ENCODE measurements at places on chromosomes 3 and 15.

GRCh38 chr3:115766587-115767482, 143.5 kb downstream of the GAP43 start:
- DNase-seq, result no peak

DNA sequence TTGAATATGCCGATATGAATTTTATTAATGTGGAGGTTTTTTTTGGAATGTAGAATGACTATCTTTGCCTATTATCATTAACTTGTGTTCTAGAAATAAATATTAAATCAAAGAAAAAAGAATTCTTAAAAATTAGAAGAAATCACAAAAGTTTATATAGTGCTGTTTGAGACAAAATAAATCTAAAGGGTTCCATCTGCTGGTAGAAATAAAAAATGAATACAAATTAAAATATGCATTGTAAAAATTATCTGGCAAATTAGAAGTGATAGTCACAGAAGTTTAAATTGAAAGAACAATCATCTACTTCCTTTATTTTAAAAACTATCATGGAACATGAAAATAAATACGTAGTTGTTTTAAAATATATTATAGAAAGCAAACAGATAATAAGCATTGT, 22.7 kb upstream of the ZBTB20 start:
- DNase-seq, result no peak

GRCh38 chr3:160540551-160540950, 24.8 kb downstream of the KPNA4 start:
- no peak for DNase-seq

- DNase-seq, result no peak
Measured at GRCh38 chr15:62617741-62618140, 424.8 kb upstream of the TPM1 start.

GRCh38 chr15:80494756-80495155, 90.6 kb downstream of the ARNT2 start:
- no peak for DNase-seq

DNA sequence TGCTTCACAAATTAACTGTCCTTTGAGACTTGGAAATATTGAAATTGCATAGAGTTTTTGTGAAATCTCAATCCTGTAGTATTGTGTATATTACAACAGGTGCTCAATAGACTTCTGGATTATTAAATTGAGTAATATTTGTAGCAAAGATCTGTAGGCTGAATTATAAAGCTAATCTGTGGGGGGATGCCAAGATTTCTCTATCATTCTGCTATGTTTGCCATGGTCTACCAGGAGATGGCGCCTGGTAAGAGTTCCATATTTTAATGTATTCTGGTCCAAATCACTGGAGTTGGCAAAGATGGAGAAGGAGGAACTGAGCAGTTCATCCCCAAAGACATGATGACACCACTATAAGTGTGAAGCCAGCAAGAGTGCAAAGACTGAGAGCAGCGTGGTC, 340.9 kb upstream of the TPRG1 start:
- DNase-seq, result no peak

DNA sequence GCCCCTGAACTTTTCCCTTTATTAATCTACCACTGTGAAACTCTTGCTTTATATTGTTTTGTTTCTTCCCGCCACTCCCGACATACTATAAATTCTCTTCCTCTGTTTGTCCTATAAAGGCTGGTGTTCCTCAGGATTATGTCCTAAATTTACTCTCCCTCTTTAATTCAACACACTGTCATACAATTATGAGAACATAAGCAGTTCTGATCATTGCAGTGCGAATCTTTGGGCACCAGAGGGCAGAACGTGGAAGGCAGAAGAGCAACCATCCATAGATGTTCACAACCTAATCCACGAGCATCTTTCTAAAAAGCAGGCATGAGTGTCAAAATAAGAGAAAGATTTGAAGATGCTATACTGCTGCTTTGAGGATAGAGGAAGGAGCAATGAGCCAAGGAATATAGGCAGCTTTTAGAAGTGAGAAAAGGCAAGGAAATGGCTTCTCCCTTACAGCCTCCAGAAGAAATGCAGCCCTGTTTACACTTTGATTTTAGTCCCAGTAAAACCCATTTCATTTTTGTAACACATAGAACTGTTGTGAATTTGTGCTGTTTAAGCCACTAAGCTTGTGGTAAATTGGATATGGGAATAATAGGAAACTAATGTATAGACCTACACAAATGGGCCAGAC, 179.4 kb downstream of the GBE1 start:
- DNase-seq, result peak; percentile 51

DNA sequence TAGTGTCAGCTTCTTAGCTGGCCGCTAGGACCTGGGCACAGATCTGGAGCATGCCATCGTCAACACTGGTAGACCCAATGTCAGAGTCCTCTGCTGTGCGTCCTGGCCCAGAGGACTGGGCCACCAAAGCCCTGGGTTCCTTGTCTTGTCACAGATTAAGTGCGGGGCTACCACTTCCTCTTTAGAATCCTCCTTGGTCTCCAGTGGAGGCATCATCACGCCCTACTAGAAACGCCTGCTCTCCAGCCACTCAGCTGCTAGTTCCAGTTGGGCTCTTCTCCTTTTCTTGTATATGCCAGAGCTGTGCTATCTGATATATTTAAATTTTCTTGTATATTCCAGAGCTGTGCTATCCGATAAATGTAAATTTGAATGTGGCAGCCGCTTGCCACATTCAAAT, 11.2 kb downstream of the PPCDC start:
- DNase-seq, result no peak

DNA sequence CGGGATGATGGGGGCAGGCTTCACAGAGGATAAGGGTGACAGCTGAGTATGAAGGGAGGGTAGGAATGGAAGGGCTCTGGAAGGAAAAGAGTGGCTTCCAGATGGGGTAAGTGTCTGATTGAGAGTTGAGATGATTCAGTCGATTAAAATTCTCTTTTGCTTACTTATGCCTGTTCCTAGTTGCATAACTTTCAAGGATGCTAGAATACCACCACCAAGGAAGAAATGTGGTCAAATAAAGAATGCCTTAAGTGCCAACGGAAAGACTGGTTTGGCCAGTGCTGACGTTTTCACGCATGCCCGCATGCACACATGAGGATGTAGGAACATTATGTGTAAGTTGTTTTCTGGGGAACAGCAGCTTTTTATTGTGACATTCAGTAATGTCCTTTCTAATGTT, 263.4 kb upstream of the WNT5A start:
- no peak for DNase-seq

- no peak for DNase-seq
Measured at GRCh38 chr3:56833022-56833421, 31.3 kb upstream of the ARHGEF3 start.

DNA sequence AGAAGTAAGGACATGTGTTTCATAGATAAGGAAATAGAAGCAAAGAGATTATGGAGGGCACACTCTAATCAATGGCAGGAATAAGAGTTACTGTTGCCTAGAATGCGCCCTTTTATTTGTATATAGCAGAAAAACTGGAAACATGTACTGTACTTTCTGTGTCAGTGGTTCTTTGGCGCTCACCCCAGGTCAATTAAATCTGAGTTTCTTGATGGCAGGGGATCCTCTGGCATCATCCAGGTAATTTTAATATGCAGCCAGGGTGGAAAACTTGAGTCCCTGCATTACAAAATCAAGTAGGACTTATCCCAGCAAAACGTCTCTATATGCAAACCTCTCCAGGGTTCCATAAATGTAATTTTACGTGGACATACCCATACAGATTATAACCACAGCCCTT, 284.1 kb downstream of the IL5RA start:
- DNase-seq, result no peak

GRCh38 chr3:17431004-17431403, 311.4 kb downstream of the TBC1D5 start:
- DNase-seq, result no peak

GRCh38 chr3:178465260-178466180, 70.7 kb upstream of the KCNMB2 start:
- DNase-seq, result no peak

DNA sequence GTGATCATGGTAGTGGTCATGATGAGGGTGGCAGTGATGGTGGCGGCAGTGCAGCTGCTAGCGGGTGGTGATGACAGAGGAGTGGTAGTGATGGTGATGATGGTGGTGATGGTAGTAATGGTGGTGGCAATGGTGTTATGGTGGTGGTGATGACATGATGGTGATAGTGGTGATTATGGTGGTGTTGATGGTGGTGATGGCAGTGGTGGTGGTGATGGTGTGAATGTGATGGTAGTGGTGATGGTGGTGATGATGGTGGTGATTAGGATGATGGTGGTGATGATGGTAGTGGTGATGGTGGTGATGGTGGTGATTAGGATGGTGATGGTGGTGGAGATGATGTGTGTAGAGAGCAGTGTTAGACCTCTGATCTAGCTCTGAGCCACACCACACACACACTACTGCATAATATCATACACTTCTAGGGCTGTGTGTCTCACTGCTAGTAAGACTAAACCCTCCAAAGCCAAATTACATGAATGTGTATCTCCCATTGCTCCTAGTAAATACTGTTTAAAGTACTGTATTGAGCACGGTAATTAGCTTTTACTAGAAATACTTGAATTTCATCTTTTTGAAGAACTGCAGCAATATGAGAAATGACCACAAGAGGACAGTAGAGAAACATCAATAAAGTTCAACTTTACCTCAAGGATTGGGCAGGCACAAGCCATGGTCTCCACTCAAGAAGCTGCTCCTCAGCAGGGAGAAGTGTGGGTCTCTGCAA, 28.8 kb downstream of the TMED3 start:
- peak; percentile 16 for DNase-seq

- no peak for DNase-seq
Measured at GRCh38 chr15:69344238-69344637, 45.5 kb downstream of the PAQR5 start.

DNA sequence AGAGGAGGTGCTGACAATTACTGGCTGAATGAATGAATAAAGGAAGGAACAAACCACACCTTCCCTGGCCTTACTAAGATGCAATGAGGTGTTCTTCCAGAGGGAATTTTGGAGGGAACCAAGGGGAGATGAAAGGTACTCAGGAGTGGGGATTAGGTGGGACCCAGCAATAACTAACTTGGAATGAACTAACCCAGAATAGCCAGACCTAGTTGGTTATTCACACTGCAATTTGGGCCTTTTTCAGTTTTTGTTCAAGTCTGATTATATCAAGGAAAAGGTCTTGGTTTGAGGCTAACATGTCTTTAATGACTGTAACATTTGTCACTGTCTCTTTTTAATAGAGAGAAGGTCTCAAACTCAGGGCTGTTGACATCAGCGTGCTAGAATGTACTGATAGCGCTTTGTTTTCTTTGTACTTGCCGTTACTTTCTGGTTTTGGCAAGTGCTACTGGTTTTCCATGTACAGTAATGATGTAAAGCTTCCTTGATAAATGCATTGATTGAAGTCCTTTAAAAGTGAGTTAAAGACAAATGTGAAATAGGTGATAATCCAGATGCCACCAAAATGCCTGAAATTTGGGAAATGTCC, 3.2 kb upstream of the PLXND1 start:
- DNase-seq, result no peak

DNA sequence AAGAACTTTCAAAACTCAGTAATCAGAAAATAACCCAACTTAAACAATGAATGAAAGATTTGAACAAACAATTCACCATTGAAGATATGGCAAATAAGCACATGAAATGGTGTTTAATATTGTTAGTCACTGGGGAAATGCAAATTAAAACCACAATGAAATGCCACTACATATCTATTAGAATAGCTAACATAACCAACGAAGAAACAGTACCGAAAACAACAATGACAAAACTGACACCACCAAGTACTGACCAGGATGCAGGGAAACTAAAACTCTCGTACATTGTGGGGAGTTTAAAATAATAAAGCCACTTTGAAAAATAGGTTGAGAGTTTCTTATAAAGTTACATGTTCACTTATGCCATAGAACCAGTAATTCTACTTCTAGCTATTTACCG, 69.1 kb downstream of the KBTBD8 start:
- no peak for DNase-seq

- no peak for DNase-seq
Measured at GRCh38 chr3:177818712-177819240, 621.5 kb upstream of the TBL1XR1 start.

GRCh38 chr15:64146041-64146440, 5.5 kb upstream of the SNX22 start:
- no peak for DNase-seq

GRCh38 chr15:53072077-53072476, 281.9 kb upstream of the ONECUT1 start:
- DNase-seq, result peak; percentile 44

DNA sequence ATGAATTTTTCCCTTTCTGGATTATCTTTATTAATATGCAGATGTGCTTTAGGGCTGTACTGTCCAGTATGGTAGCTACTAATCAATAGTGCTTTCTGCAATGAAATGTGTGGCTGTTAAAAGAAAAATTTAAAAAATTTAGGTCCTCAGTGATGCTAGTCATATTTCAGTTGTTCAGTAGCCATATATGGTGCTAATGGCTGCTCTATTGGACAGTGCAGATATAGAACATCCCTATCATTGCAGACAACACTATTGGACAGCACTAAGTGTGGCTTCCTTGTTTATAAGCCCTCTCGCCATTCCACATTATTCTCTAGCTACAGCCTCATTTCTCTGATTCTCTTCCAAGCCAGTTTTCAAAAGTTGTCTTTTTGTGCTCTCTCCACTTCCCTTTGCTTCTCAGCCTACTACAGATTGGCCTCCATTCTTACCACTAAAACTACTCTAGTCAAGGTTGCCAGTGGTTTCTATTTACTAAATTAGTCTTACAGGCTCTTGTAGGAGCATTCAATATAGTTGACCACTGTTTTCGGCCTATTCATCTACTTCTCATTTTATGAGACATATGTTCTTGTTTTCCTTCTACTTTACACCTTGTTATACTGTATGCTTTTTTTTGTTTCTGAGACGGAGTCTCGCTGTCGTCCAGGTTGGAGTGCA, 9.5 kb downstream of the MAPK6 start:
- DNase-seq, result no peak

DNA sequence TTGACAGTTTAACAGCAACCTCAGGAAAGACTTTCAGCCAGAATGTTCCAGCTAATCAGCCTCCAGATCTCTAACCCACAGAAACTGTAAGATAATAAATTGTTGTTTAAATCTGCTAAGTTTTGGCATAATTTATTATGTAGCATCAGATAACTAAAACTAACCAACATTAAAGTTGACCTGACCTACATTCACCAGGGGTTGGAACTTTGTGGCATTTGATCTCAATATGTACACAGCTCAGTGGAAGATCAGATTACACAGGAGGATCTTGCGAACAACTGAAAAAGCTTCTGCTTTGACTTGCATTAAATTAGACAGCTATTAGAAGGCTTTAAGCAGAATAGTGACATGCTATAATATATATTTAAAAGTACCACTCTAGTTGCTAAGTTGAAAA, 91.4 kb upstream of the POU1F1 start:
- no peak for DNase-seq

DNA sequence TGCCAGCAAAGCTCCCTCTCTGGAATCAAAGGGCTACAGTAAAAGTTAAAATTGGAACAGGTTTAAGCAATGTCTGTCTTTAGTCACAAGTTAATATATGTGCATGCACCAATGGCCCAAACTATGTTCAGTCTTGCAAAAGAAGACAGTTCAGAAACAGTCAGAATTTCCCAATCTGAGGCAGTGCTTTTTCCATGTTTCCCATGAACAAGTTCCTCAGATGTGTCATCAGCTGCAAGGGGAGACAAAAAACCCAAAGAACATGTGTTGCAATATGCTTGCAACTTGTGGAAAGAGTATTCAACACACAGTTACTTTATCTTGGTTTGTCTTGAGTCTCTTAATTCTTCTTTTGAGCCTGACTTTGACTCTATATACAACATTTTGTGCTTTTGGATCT, 148.4 kb downstream of the USP13 start:
- DNase-seq, result no peak
